ENCODE measurements at places on chromosomes 3 and 15.

GRCh38 chr3:97910931-97911351, 61.3 kb downstream of the RIOX2 start:
- no peak for DNase-seq

DNA sequence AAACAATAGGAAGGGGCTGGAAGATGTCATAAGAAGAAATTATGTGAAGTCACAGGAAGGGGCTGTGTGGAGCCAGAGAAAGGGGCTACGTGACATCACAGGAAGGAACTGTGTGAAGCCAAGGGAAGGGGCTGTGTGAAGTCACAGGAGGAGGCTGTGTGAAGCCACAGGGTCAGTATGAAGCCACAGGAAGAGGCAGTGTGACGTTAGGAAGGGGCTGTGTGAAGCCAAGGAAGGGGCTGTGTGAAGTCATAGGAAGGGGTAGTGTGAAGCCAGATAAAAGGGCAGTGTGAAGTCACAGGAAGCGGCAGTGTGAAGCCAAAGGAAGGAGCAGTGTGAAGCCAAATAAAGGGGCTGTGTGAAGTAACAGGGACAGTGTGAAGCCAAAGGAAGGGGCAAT, 32.5 kb downstream of the GASK1A start:
- DNase-seq = no peak

DNA sequence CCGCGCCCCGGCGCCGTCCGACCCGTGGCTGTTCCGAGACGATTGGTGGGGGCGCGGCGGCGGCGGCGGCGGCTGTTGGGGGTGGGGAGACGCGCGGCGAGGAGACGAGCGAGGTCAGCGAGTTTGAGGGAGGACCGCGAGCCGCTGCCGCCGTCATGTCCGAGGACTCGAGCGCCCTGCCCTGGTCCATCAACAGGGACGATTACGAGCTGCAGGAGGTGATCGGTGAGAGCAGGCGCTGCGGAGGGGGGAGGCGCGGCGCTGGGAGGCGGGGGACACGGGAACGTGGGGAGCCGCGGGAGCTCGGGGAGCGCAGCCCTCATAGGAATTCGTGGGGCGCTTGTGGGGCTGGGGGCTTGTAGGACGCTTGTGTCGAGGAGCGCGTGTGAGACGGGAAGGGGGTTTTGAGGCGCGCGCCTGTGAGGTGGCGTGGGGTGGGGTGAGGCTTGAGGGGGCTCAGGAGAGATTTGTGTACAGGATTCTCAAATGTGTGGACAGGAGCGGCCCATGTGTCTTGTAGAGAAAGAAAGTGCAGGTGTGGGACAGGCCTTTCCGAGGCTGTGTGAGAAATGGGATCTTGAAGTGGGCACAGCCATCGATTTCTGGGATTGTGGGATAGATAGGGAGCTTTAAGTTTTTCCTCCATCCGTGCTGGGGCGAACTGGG, 518 bp downstream of the OXSR1 start:
- peak; percentile 19 for DNase-seq

- no peak for DNase-seq
Measured at GRCh38 chr3:186374376-186374775, 12.3 kb upstream of the DGKG start.

DNA sequence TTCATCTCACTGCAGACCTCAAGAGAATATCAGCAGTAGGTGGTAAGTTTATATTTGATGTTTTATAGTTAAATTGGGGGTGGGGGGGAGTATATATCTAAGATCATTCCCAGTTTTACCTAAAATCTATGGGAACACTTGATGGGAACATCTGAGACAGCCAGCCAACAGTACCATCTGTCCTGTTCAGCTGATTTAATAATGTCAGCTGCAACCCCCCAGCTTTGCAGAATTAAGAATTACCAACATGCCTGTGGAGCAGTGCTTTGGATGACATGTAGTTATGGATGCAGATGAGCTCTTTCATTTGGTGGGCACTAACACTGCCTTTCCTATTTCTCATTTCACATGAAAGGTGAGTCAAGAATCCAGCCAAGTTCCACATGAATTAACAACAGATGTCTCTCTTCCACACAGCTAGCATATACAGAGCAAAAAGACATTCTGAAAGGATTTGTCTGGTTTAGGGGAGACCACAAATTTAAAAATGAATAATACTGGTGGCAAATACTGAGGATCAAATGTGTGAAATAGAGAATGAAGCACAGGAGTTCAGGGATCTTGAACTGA, 76.2 kb downstream of the SETD5 start:
- no peak for DNase-seq

DNA sequence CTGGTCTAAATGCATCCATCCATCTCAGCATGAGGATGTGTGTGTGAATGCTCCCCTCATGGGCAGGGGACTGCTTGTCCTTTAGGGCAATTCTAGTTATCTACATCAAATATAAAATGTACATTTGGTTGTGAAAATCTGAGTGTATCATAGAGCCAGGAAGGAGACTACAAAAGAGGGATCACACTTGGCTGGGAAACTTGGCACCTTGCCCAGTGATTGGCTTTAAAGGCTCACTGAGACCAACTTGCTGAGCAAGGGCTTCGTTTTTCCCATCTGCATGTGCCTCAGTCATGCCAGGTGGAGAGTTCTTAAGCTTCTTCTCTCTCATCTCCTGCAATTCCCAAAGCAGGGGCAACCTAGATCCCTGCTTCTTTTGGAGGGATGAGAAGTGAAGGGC, 5.2 kb downstream of the CAPN3 start:
- no peak for DNase-seq

GRCh38 chr3:78604341-78604740, 1163.5 kb downstream of the ROBO1 start:
- DNase-seq = no peak

- DNase-seq = no peak
Measured at GRCh38 chr3:16386561-16386960, 121.5 kb downstream of the OXNAD1 start.

GRCh38 chr15:52180851-52181450, 10.2 kb downstream of the GNB5 start:
- DNase-seq = no peak

DNA sequence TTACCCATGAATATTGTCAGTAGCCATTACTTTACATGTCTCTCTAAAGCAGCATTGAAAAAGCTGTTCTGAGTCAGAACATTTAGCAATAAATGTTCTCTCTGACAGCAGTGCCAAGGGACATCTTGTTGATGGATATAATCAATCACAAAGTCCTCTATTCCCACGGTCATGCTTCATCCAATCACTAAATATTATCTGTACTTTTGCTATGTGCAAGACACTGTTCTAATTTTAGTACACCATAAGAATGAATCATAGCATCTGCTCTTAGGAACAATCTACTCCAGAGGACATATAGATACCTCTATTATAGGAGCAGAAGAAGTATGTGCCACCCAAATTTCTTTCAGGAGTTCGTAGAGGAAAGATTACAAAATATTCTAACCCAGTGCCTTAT, 142.5 kb upstream of the MBNL1 start:
- DNase-seq = no peak

- no peak for DNase-seq
Measured at GRCh38 chr3:160987982-160988964, 116.9 kb downstream of the B3GALNT1 start.

GRCh38 chr3:66489581-66489980, 11.2 kb downstream of the LRIG1 start:
- DNase-seq = no peak

GRCh38 chr15:63080634-63081250, 38.2 kb downstream of the TPM1 start:
- no peak for DNase-seq

GRCh38 chr15:90028376-90028944, 27.3 kb downstream of the ZNF710 start:
- no peak for DNase-seq

Measured in T follicular helper cell (primary cell).